ENCODE measurements at places on chromosomes 12 and 14.

GRCh38 chr12:50338920-50339645, 55.8 kb upstream of the LIMA1 start:
- no peak for DNase-seq

DNA sequence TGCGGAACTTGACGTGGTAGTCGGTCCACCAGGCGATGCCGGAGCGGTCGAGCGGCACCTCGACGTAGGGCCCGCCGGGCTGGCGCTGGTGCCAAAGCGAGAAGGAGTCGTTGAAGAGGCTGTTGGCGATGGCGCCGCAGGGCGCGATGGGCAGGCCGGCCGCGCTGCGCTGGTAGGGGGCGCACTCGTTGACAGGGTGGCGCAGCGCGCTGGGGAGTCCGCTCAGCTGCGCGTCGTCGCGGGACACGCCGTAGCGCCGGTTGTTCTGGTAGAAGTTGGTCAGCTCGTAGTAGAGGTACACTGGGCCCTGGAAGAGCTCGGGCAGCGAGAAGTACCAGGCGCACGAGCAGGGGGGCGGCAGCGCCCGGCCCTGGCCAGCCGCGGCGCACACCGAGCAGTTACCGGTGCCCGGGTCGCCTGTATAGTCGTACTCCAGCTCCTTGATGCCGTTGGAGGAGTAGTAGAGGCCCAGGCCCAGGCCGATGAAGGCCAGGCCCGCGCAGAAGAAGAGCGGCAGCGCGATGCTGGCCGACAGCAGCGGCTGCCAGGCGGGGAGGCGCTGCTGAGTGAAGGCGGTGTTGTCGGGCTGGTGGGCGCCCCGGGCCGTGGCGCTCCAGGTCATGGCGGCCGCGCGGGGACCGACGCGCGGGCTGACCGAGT, 482 bp downstream of the TMEM30B start:
- DNase-seq, result no peak

GRCh38 chr12:76855271-76855670, 23.5 kb downstream of the CSRP2 start:
- DNase-seq, result no peak

DNA sequence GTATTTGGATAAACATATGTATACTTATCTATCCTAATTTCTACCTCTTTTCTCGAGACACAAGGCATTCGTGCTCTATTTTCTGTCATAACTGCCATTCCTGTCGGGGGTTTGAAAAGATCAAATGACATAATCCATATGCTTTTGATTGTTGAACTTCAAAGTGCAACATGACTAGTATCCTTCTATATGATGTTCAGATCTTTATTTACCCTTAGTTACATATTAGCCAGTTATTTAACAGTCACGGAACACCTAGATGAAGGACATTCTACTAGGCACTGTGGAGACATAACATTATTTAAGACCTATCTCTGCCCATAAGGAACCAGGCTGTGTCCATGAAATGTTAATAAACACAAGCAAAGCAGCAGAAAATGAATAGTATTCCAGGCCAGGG, 11.2 kb upstream of the GRIN2B start:
- no peak for DNase-seq

GRCh38 chr12:131828671-131829355, 620 bp downstream of the MMP17 start:
- no peak for DNase-seq

- peak; percentile 10 for DNase-seq
These were observed 79.2 kb downstream of the HECTD4 start for GRCh38 chr12:112303004-112303403.

GRCh38 chr12:6076346-6076745, 48.1 kb downstream of the VWF start:
- DNase-seq, result no peak

DNA sequence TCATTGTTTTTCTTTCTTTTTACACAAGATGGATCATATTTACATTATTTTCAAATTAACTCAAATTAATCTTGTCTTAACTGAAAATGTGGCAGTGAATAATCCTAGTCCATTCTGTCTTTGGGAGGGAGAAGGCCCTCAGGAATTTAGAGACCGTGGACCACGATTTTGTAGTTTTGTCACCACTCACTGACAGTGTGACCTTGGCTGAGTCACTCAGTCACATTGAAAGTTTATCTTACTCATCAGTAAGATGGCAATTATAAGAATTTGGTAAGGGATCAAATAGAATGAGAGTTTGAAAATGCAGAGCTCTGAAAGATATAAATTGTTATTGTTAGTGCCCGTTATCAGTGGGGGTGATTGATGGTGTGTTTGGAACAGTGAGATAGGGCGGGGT, 16.4 kb downstream of the FOXJ2 start:
- no peak for DNase-seq

GRCh38 chr12:123034865-123035264, 54.4 kb downstream of the ARL6IP4 start:
- no peak for DNase-seq

DNA sequence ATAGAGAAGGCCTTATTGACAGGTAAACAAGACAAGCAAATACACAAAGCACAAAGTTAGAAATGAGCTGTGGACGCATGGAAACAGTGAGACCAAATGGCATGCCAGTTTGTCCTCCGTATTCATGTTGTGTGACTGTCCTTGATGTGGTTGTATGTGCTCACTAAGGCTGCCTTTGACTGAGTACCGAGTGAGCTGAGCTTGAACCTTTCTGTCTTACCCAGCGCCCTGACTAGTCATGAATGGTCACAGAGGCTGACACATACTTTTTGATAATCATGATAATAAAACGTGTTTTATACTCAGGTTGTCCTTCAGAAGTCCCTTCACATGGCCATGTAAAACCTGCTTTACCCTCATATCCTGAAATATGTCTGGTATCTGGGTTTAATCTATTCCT, 553 bp upstream of the CATSPERB start:
- no peak for DNase-seq

- DNase-seq, result no peak
These were observed 1.7 kb upstream of the NUAK1 start for GRCh38 chr12:106140223-106140986.

DNA sequence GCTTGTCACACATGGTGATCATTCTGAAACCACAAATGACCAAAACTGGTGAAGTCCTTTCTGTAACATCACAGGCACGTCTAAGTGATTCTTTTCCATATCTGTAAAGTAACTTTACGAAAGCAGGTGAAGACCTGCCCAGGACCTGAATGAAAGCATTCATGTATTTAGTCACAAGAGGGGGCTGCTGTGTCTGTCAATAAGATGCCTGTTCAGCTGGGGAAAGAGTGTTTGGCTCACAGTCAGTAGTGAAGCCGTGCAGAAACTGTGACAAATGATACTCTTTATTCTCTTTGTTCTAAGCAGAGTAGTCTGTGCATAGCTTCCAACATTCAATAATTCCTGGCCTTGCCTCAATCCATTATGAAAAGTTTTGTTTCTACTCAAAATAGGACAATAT, 373.5 kb upstream of the OR4E1 start:
- peak; percentile 75 for DNase-seq

DNA sequence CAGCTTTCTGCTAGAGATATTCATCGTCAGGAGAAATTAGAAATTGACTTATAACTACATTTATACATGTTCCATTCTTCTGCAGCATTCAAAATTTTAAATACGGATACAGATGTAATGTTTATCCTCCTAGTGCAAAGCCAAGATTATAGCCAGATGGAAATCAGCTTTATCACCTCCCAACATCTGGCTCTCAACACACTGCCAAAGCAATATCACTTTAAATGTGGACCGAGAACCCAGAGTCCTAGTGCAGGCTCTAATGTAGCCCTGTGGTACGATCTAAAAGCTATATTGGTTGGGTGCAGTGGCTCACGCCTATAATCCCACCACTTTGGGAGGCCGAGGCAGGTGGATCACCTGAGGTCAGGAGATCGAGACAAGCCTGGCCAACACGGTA, 6.5 kb downstream of the MLH3 start:
- DNase-seq, result no peak

DNA sequence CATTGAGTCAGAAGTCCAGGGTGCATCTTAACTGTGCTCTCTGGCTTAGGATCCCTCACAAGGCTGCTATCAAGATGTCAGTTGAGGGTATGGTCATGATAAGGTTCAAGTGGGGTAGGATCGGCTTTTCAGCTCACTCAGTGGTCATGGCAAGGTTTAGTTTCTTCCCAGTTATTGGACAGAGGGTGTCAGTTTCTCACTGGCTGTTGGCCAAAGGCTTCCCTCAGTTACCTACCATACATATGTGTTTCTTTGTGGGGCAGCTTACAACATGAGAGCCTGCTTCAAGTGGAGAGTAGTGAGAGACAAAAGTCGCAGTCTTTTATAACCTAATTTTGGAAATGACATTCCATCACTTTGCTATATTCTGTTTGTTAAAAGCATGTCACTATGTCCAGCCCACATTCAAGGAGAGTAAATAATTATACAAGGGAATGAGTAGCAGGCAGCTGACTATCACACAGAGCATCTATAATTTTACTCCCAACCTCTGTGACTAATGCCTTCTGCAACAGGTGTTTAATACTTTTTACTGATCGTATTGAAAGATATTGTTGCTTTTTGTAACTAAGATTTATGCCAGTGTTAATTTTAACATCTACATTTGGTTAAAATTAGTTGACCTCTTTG, 572.8 kb upstream of the FBXO33 start:
- DNase-seq, result no peak

DNA sequence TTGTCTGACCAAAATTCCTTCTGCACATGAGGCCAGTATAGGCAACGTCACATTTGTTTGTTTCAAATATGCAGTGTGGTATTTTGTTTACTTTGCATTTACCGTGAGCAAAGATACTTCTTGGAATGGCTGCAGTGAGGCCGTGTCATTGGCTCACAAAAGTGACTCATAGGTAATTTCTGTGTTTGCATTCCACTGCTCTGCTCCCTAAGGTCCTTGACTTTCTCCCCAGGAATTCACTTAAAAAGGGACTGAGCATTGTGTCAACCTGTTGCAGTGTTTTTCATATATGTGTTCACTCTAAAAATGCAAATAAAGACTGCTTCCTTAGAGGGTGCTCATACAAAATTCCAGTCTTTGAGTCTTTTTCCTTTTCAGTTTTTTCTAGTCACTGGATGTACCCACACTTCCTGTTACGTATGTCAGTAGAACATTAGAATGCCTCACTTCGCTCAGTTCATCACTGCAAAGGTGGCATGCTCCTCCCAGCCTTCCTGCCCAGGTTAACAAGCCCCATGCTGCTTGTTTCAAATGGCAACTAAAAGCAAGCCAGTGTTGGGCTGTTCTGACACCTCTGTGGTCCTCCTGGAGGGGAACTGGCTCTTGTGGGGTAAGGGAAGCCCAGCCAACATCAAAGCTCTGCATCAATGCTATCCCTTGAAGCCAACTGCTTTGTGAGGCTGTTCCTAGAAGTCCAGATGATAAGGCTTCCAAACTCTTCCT, 9.1 kb downstream of the C12orf76 start:
- no peak for DNase-seq

DNA sequence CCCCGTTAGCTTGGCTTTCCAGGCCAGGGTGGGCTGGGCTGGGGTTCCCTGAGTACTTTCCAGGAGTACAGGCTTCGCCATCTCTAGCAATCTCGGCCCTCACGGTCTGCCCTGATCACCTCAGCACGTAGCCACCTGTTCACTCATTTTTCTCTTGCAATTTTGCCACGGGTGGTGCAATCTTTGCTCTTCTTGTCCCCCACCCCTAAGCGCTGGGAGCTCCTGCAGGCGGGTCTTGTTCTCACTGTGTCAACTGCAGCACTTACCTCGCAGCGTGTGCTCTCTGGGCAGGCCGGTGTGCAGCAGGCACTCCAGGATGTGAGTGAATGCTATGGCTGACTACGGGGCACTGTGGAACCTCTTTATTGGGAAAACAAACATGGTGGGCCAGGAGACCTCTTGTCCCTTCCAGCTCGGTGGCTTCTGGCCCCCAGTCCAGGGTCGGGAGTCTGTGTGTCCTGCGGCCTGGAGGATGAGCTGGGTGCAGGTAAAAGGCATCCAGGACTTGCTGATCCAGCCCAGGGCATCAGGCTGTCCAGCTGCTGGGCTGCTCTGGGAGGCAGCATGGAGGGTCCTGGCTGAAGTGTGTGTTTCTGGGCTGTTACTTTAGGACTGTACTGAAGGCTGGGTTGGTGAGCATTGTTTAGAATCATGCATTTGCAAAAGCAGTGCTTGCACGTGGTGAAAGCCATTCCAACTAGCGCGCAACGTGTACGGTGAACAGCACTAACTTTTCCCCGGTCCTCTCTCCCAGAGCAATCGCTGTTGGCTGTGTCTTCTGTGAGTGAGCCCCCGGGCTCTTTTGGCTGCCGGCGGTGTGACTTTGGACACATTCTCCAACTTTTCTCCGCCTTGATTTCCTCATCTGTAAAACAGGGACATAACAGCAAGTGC, 1.5 kb upstream of the ULK1 start:
- no peak for DNase-seq
